Fibroblast of lung (primary cell): ENCODE measurements at places on chromosomes 16 and 17. TPM values are rescaled to one million over a fixed set of nuclear protein-coding genes. Genes with fewer than 3 reads are reported as not detected.

The PNMT gene
- not detected in 2 replicates for total RNA-seq

The METTL23 gene
- 21.1 and 26.4 TPM in 2 replicates for total RNA-seq

The IL17C gene
- total RNA-seq = not detected in 2 replicates

GRCh38 chr17:82357394-82357793, 1.7 kb upstream of the TEX19 start:
- DNase-seq = no peak

- no peak for DNase-seq
Measured at GRCh38 chr16:7962091-7962879, 628.0 kb downstream of the TMEM114 start.

- peak; percentile 86 for DNase-seq
Measured at GRCh38 chr17:7912927-7913524, 3.1 kb downstream of the RNF227 start.
